SK-N-SH (cell line): ENCODE measurements at places on chromosomes 3 and 15. TPM values are rescaled to one million over a fixed set of nuclear protein-coding genes. Genes with fewer than 3 reads are reported as not detected.

DNA sequence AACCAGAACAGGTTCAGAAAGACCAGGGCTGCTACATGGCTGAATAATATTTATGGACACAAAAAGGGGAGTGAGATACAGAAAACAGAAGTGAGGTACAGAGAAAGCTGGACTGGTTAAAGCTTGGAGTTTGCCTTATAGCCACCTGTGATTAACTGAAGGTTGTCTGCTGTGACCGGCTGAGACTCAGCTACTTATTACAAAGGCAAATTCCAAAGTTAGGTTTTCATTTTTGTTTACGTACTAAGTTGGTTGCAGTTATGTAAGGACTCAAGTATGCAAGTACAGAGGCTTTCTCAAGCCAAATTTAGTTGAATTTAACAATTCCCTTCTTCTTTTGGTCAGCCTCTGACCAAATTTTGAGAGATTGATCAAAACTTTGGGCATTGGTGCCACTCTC lies 264.6 kb downstream of the THSD4 start:
- H3K4me3 ChIP-seq = no peak overlapping the region
- H3K4me1 ChIP-seq = no peaks in the 10 kb centered on the region
- H3K27ac ChIP-seq = no peak overlapping the region
- DNase-seq = no peak
- no peaks in the 10 kb centered on the region for H3K36me3 ChIP-seq

GRCh38 chr3:190076136-190076535 lies 44.6 kb downstream of the P3H2 start:
- DNase-seq = no peak
- peaks cover 3% of the 10 kb centered on the region for H3K4me1 ChIP-seq
- no peaks in the 10 kb centered on the region for H3K27me3 ChIP-seq
- no peaks in the 10 kb centered on the region for H3K36me3 ChIP-seq
- no peak overlapping the region for H3K4me3 ChIP-seq
- peak overlapping the region; percentile 53; the same call in 1 of the 2 replicates for H3K27ac ChIP-seq

- H3K27ac ChIP-seq = no peak overlapping the region
- no peaks in the 10 kb centered on the region for H3K27me3 ChIP-seq
- H3K4me3 ChIP-seq = no peak overlapping the region
- H3K36me3 ChIP-seq = no peaks in the 10 kb centered on the region
- no peaks in the 10 kb centered on the region; the same call in none of the 2 replicates for H3K4me1 ChIP-seq
- no peak for DNase-seq
These were observed 123.6 kb downstream of the TUSC7 start for GRCh38 chr3:116833202-116833601.

- no peak for DNase-seq
- no peak overlapping the region for H3K4me3 ChIP-seq
- H3K4me1 ChIP-seq = no peaks in the 10 kb centered on the region
- H3K36me3 ChIP-seq = no peaks in the 10 kb centered on the region
- no peaks in the 10 kb centered on the region for H3K27me3 ChIP-seq
These were observed 63.3 kb upstream of the SEC61A1 start for GRCh38 chr3:127988770-127989557.

- no peak for DNase-seq
- peaks cover 27% of the 10 kb centered on the region; the same call in 1 of the 2 replicates for H3K27me3 ChIP-seq
- H3K27ac ChIP-seq = no peak overlapping the region
- H3K36me3 ChIP-seq = no peaks in the 10 kb centered on the region
- no peak overlapping the region for H3K4me3 ChIP-seq
These were observed 99.9 kb downstream of the TLE3 start for GRCh38 chr15:69997813-69998212.

CLRN1 gene
- polyA plus RNA-seq = not detected in 2 replicates

CDC25A gene
- polyA plus RNA-seq = 3.3 and 3.8 TPM in 2 replicates

DUOXA2 gene
- polyA plus RNA-seq = not detected in 2 replicates

IL12A gene
- polyA plus RNA-seq = 0.97 and 1.9 TPM in 2 replicates

C3orf49 gene
- polyA plus RNA-seq = not detected in 2 replicates
